ENCODE measurements at places on chromosomes 3 and 15.

DNA sequence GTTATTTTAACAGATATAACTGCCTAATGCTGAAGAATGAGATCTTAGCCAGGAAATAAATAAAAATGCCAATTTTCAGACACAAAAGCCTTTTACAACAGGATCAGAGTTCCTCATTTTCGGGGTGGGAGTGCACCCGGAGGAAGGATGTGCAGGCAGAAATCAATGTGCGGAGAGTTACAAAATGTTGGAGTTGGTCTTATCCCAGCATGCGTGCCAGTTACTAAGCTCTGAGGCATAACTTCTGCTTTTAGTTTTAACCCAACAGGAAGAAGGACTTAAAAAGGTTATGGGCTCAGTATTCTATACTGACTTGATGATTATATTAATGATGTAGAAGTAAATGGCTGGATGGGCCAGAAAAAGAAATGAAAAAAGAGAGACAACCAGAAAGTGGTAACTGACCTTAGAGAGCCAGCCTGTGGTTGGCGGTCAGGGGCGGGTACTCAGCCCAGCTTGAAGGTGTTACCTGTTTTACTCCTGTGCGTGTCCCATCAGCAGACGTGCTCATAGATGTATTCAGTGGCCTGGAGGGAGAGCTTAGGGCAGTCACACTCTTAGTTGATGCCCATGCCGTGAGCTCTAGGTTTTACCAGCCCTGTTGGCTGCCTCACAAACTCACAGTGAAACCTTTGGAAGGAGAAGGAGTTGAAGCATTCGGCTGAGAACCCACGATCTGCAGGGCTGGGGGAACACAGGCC is 164.7 kb downstream of the SV2B start:
- DNase-seq, result no peak

- DNase-seq, result no peak
These were observed 5.4 kb downstream of the TGFBR2 start for GRCh38 chr3:30611613-30612436.

DNA sequence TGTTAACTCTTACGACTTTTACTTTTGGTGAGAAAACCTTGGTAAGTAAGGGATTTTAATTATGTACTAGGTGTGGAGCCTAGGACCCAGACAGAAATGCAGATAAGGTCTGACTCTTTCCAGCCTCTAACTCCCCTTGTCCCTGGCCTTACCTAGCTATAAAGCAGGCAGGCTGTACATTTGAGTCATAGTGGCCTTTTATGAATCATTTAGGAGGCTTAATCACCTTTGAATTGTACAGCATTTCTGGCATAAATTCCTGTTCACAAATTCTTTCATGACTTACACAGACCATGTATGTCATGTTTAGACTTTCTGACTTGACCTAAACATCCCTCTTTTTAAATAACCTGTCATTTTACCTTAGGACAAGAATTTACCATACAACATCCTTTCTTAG is 47.4 kb downstream of the CHCHD4 start:
- DNase-seq, result no peak

DNA sequence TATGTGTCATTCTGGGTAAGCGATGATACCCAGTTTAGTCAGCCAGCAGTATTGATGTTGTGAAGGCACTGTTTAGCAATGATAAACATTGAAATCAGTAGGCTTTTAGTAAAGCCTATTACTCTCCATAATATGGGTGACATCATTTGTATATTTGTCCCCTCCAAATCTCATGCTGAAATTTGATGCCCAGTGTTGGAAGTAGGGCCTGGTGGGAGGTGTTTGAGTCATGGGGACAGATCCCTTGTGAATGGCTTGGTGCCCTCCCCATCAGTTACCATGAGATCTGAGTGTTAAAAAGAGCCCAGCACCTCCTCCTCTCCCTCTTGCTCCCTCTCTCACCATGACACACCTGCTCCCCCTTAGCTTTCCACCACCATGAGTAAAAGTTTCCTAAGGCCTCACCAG is 31.4 kb upstream of the FAN1 start:
- DNase-seq, result no peak

DNA sequence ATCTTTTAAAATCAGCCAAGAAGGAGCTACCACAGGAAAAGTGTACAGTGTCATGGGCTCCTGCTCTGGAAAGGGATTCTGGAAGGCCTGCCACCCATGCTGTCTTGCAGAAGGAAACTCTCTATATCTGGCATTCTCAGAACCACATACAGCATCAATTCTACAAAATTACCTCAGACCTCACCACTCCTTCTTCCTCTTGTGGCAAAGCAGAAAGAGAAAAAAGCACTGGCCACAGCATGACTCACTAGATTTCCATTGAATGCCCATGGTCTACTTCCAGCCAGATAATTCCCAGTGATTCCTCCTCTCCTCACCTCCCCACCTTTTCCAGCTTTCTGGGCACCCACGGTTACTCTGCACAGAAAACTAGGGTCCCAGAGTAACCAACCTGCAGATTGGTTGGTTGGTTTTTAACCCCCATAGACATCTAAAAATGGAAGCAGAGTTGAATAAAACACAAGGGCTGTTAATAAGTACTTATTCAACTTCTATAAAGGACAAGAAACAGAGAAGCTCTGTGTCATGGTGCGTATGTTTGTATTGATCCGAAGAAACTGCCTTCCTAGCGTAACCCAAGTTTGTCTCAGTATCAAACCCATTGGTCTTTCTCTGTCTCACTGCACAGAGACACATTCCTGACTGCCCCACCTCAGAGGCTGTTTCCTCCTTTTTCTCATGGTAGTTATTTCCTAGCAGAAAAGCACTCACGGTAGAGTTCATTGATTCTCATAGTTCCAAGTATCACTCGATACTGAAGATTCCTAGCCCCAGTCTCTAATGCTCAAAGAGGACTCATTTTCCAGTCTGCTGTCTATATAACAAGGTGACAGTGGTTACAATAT is 67.7 kb downstream of the LDHAL6B start:
- no peak for DNase-seq

- DNase-seq, result no peak
These were observed 122.6 kb downstream of the CNTN3 start for GRCh38 chr3:74491874-74492273.

GRCh38 chr3:46668591-46668990 is 24.9 kb downstream of the ALS2CL start:
- DNase-seq, result no peak

- no peak for DNase-seq
These were observed 57.6 kb upstream of the FRMD4B start for GRCh38 chr3:69443457-69443920.

GRCh38 chr3:55309336-55309735 is 177.8 kb downstream of the WNT5A start:
- DNase-seq, result no peak

- DNase-seq, result no peak
These were observed 245.0 kb downstream of the KLF13 start for GRCh38 chr15:31571676-31572075.

DNA sequence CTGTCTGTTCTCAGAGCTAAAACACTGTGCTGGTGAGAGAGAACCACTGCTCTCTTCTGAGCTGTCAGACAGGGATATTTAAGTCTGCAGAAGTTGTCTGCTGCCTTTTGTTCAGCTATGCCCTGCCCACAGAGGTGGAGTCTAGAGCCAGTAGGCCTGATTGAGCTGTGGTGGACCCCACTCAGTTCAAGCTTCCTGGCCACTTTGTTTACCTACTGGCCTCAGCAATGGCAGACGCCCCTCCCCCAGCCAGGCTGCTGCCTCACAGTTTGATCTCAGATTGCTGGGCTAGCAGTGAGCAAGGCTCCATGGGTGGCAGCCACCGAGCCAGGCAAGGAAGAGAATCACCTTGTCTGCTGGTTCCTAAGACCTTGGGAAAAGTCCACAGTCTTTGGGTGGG is 21.0 kb upstream of the CACNA1D start:
- no peak for DNase-seq

- DNase-seq, result no peak
These were observed 36.2 kb upstream of the COL6A6 start for GRCh38 chr3:130480736-130481135.

GRCh38 chr3:181609030-181609767 is 102.5 kb upstream of the SOX2 start:
- DNase-seq, result no peak

GRCh38 chr3:191372122-191372521 is 41.8 kb upstream of the UTS2B start:
- DNase-seq, result no peak

GRCh38 chr3:28347374-28348264 is 902 bp upstream of the ZCWPW2 start:
- no peak for DNase-seq

DNA sequence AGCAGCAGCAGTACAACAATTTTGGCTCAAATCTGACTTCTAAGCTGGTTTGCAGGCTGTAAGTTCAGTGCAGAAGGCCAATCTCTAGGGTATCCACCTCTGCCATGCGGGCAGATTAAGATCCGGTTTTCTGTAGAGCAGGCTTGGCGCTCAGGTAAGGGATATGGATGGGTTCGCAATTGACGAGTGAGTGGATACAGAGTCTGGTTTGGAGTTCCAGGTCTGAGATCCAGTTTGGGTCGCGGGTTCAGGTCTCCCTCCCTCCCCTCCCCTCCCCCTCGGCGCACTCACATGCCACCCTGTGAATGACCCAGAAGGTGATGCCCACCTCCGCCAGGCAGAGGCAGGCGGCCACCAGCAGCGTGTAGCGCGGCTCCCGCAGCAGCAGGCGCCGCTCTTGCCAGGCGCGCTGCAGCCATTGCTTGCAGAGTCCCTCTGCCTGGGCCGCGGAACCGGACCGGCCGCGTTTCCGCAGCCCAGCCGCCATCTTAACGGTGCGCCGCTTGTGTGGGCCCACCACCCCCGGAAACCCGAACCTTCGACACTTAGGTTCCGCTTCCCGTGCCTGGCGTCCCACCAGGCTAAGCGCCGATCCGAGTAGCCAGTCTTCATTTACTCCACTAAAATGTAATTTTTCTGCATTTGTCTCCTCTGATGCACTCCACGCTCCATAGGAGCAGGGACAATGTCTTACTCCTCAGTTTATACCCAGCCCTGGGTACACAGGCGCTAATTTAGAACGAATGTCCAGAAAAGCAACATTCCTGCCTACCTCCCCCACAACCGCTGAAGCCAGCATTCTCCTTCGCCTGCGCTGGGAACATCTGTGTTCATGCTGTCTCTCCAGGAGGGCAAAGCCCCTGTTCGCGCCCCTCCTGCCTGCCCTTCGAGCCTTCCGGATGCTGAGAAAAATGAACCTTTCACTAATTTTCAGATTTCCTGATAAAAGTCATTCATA is at the start of gene ALG3:
TSS of gene ALG3 (minus strand) at position 509 of the 958 bp plus-strand sequence. CDS start at position 487, 22 bp downstream.
- peak; percentile 90 for DNase-seq

GRCh38 chr3:141854599-141854998 is 21.8 kb upstream of the ATP1B3 start:
- no peak for DNase-seq

- DNase-seq, result no peak
These were observed 238.2 kb downstream of the GREM1 start for GRCh38 chr15:32956006-32956405.

- DNase-seq, result peak; percentile 28
These were observed 90.0 kb downstream of the FSIP1 start for GRCh38 chr15:39692356-39693327.

- DNase-seq, result no peak
These were observed 3.5 kb upstream of the HHATL start for GRCh38 chr3:42705962-42706585.

DNA sequence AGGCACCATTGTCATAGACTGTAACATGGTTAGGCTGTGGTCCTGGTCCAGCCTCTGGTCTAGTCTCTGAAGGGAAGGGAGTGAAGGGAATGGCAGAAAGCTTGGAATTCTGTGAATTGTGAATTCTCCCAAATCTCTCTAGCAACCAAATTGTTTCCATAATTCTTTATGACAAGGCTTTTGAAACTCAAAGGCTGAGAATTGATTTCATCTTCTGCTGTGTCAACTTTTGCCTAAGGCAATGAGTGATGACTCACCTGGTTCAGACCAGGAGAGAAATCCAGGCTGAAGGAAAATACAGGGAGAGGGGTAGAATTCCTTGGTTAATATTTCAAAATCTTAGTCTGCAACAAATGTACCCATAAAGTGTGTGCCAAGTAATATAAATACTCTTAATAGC is 82.6 kb upstream of the ADPGK start:
- no peak for DNase-seq

DNA sequence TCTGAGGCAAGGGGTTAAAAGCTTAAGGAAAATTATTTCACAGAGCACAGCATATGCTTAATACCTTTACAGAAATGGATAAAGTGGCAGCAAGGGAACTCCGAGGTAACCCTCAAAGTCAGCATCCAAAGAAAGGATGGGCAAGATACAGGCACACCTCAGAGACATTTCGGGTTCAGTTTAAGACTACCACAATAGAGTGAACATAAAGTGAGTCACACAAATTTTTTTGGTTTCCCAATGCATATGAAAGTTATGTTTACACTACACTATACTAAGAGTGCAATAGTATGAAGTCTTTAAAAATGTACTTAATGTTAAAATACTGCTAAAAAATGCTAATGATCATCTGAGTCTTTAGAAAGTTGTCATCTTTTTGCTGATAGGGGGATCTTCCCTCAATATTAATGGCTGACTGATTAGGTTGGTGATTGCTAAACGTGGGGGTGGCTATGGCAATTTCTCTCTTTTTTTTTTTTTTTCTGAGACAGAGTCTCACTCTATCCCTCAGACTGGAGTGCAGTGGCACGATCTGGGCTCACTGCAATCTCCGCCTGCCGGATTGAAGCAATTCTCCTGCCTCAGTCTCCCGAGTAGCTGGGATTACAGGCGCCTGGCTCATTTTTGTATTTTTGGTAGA is 10.0 kb downstream of the UBR1 start:
- no peak for DNase-seq

DNA sequence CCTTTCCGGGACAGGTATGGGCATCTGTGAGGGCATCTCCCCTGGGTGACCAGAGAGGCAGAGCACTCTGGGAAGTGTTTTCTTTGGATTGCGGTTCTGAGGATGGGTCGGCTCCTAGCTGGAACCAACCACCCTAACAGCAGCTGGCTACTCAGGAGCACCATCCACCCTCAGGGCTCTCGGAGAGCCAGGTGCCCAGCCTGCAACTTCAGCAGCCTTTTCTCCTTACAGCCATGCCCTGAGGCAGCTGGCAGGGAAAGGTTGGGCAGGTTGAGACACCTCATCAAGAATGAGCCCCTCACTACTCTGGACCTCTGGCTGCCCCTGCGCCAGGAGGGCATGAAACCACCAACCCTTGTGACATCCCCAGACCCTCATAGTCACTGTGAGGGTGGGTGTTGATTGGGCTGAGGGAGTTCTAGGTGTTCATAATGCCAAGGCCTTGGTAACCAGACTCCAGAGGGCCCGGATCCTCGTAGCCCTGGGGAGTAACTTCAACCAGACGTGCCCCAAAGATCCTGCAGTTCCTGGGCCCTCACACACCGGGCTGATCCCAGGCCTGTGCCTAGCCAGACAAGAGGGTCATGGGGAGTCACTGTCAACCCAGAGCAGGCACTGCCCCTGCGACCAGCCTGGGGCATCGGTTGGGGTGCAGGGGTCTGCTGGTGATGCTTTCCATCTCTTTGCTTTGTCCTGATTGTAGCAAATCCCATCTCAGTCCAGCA is 114.4 kb upstream of the ABHD17C start:
- DNase-seq, result no peak
